ENCODE measurements at places on chromosomes 3 and 15. TPM values are rescaled to one million over a fixed set of nuclear protein-coding genes. Genes with fewer than 3 reads are reported as not detected.

- no peak for DNase-seq
Observed at GRCh38 chr3:187430576-187430975, 62.4 kb downstream of the RTP4 start.

GRCh38 chr3:139534992-139535879 lies 4.3 kb downstream of the RBP1 start:
- DNase-seq, result no peak

- DNase-seq, result no peak
Observed at GRCh38 chr15:47206358-47206978, 510.8 kb upstream of the SEMA6D start.

DNA sequence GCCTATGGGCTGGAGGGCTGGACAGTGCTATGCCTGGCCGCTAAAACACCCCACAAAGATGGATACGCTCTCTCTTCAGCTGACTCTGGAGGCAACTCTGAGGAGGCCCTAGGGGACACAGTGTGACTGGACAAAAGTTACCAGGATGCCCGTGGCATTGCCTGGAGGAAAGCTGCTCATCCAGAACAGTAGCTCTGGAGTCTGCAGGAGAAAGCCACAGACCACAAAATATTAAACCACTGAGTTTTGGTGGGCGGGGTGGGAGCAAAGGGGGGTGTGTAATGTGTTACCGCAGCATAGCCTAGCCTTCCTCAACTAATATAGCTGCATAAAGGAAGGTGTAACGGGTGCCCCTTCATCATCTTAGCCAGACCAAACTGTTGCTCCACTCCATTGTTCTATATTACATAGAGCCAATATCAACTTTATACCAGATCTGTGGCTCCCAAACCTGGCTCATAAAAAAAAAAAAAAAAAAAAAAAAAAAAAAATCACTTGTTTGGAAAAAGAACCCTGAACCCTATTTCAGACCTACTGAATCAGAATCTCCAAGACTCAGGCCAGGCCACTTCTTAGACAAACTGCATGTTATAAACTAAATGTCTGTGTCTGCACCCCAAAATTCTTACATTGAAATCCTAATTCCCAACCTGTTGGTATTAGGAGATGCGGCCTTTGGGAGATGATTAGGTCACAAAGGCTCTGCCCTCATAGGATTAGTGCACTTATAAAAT lies 132.6 kb downstream of the TNIK start:
- DNase-seq, result no peak

DNA sequence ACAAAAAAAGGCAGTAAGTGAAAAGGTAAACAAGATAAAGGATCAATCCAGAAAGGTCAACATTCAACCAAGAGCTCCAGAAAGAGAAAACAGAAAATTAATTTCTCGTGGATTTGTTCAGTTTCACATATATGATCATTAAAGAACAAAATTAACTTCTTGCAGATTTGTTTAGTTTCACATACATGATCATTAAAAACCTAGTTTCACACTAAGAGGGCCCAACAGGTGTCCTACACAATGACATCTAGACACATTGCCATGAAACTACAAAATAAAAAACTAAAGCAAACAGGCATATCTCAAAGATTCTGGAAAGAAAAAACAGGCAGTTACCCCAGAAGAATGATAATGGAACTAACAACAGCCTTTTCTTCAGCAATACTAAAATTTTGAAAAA lies 22.1 kb downstream of the PHC3 start:
- no peak for DNase-seq

DNA sequence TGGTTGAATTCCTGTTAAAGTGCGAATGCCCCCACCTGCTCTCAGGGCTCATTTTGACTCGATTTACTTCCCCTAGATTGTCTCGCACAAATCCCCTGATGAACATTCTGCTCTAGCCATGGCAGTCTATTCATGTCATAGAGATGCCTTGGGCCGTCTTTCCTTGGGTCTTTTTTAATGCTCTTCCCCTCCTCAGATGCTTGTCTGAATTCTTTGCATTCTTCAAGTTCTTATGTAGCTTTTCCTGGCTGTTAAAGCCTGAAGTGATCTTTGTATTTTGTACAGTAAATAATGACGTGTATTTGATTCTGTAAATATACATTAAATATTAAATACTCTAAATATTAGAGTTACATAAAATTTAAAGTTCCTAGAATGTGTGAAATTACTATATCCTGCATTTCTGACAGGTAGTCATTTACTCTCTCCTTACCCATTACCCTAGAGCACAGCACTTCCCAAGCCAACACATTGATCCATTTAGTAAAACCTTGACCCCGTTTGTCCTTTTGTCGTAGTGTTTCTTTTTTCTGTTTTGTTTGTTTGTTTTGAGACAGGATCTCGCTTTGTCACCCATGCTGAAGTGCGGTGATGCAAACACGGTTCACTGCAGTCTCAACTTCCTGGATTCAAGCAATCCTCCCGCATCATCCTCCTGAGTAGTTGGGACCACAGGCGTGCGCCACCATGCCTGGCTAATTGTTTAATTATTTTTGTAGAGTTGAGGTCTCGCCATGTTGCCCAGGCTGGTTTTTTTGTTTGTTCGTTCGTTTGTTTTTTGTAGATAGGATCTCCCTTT lies 47.9 kb downstream of the YEATS2 start:
- no peak for DNase-seq

The SI gene
- total RNA-seq, result not detected
